Right renal pelvis (tissue), 4 donors: ENCODE measurements at places on chromosomes 1 and 21. TPM values are rescaled to one million over a fixed set of nuclear protein-coding genes. Genes with fewer than 3 reads are reported as not detected.
A peak's percentile ranks its signal among the peaks of the same experiment; 100 is the strongest.

DNA sequence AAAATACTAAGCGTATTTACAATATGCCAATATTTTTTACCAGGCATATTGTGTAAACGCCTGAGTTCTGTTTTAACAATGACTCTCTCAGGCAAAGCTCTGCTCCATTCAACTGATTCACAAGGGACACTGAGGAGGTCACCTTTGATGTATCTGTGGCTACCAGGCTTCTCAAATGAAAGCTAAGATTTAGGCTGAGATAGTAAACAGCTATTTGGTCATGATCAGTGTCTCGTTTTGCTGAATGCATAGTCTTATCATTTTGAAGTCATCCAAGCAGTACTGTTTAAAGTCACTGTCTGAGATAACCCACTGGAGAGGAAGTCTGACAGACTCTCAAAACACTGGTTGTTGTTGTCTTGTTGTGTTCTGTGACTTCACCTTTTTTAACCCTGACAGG is 13.7 kb upstream of the PLPPR5 start:
- DNase-seq = no peak

CLIC6 gene
- polyA plus RNA-seq = 1.8 TPM

ARHGEF10L gene
- polyA plus RNA-seq = 51.3 TPM

OR2L3 gene
- not detected for polyA plus RNA-seq

CA6 gene
- not detected for polyA plus RNA-seq

CYYR1 gene
- 74.8 TPM for polyA plus RNA-seq

HTR1D gene
- 0.33 TPM for polyA plus RNA-seq

DNA sequence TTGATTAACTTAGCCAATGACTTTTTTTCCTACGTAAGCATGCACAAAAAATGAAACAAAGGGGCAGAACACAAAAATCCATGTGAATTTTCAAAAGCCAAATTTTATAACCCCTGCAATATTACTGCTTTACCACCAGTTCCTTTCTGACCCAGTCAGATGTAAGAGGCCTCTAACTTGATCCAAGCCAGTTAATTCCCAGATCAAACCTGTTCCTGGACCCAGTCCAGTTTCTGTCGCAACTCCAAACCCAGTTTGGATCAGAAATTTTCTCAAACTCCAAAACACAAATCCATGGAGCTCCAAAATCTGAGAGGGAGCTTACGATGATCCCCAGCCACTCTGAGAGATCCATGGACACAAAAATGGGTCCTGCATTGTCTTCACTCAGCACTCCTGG is 7.8 kb upstream of the ZYG11A start:
- DNase-seq = no peak

GPR61 gene
- 0.91 TPM for polyA plus RNA-seq

DNA sequence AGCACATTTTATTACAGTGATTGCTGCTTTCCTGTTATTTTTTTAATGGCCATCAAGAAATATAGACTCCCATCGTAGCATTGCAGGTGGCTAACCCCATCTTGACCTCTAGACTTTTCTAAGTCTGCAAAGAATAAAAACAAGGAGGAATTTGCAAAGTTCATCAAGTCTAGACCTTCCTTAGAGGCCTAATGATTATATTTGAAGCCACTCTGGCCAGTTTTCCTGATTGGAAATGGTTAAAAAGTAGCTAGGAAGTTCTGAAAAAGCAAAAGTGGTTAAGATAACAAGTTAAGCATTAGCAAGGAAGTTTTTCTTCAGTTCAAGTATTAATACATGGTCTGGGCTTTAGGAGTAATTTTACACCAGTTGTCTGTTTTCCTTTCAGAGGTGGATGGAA is 16.7 kb upstream of the KCNJ15 start:
- no peak for DNase-seq

DNA sequence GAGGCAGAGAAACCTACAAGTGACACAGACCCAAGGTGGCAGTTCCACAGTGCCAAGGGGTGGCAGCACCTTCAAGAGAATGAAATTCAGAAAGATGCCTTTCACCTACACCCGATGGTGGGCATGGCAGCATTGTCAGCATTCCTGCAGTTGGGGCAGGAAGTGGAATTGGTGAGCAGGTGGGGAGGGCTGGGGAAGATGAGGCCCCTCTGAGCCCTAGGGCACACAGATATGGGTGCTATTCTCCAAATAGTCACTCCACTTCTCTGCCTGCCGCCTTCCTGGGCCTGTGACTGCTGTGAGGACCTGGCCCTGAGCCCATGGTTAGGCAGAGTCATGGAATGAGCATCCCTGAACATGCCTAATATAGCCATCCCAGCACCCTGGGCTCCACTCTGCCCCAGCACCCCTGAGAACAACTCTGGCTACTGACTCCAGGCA is 8.3 kb downstream of the SHISA4 start:
- no peak for DNase-seq

PLPPR5 gene
- polyA plus RNA-seq = 2.5 TPM

- no peak for DNase-seq
Observed at GRCh38 chr1:52709016-52709415, 10.9 kb upstream of the COA7 start.

CD1D gene
- polyA plus RNA-seq = 5.4 TPM

DNA sequence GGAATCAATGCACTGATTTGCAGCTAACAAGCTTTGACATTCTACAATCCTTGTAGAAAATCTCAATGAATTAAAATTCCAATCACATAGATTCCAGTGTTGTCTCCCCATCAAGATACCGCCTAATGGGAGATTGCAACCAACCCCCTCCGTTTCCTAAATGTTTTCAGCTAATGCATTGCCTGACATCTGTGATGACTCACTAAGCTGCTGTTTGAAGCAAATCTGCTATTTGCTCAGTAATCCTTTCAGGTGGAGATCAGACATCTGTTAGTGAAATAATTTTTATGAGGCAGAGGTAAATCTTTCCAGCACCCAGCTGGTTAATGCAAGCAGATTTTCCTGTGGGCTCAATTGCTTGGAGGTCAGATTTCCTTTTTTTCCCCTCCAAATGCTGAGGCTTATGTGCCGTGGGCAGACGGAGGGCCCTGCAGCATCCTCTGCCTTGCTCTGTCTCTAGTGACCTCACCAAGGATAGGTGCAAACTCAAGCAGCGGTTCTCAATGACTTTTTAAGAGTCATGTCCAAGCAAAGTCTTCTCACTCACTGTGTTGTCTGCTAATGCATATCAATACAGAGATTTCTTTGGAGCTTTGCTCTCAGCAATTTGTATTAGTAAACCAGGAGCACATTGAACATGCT is 91.1 kb upstream of the RAB3GAP2 start:
- DNase-seq = no peak

C1orf94 gene
- polyA plus RNA-seq = not detected

LCE6A gene
- polyA plus RNA-seq = not detected

- no peak for DNase-seq
Observed at GRCh38 chr1:2543543-2544092, 12.6 kb upstream of the TNFRSF14 start.

GRCh38 chr1:67726224-67726623 is 41.2 kb downstream of the GADD45A start:
- no peak for DNase-seq

GRCh38 chr1:41762777-41763176 is 155.9 kb downstream of the HIVEP3 start:
- no peak for DNase-seq

DNA sequence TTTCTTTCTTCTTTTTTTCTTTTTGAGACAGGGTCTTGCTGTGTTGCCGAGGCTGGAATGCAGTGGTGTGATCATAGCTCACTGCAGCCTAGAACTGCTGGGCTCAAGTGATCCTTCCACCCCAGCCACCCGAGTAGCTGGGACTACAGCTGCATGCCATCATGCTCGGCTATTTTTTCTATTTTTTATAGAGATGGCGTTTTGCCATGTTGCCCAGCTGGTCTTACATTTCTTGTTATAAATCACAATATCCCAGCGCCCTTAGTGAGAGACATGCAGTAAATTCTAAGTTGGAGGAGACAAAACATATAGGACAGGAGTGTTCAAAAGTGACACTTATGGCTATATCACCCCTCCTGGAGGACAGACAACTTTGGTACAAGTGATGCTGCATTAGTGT is 31.3 kb upstream of the ACTN2 start:
- DNase-seq = peak; percentile 15

GRCh38 chr1:61326713-61327112 is 244.4 kb downstream of the NFIA start:
- DNase-seq = no peak

DNA sequence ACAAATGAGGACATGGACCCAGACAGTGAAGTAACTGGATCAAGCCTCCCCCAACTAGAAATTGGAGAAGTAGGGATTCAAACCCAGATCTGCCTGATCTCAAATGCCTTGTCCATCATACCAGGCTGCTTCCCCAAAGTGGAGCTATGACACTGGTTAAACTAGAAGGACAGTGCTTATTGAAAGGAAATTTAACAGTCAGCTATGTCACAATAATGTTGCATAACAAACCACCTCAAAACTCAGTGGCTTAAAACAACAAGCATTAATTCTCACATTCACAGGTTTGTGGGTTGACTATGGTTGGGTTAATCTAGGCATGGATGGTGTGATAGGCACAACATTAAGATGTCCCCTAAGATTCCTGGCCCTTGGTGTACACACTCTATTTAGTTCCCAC is 107.1 kb downstream of the TAS1R2 start:
- DNase-seq = no peak

DNA sequence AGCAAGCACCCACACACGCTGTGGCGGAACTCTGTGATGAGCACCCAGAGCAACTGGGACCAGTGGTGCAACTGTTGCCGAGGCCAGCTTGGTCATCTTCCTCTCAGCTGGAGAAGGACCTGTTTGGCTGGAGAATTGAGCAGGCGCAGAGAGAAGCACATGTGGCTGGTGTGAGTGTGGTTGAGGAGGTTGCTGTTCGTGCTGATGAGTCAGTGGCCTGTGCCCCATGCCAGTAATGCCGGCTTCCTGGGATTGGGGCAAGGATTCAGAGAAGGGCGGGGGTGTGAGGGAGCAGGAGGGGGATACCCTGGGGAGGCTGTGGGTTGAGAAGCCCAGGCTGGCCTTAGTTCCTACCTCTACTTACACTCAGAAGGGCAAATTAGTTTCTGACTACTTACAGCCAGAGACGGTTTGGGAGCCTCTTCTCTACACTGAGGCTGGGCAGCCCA is 57.5 kb upstream of the EPS8L3 start:
- DNase-seq = no peak
